ENCODE measurements at places on chromosomes 3 and 15.

GRCh38 chr3:130901463-130902204 is 7.8 kb downstream of the ATP2C1 start:
- DNase-seq = no peak

GRCh38 chr3:60142009-60142408 is 1092.2 kb upstream of the CFAP20DC start:
- no peak for DNase-seq

DNA sequence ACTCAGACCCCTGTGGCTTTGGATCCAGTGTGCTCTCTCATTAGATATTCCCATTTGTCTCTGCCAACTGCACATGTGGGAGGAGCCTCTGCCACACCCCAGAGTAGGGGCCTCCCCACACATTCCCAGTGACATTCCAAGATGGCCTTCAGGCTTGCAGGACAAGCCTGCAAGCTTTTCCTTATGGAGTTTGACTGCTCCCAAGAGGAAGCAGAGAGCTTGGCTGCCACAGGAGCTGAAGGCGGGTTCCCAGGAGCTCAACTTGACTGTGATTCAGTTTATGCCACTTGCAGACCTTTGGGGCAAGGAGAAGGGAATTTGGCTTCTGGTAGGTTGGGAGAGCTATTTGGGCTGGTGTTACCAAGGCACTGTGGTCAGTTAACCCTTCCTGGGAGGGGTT is 22.5 kb upstream of the EPHB1 start:
- no peak for DNase-seq

DNA sequence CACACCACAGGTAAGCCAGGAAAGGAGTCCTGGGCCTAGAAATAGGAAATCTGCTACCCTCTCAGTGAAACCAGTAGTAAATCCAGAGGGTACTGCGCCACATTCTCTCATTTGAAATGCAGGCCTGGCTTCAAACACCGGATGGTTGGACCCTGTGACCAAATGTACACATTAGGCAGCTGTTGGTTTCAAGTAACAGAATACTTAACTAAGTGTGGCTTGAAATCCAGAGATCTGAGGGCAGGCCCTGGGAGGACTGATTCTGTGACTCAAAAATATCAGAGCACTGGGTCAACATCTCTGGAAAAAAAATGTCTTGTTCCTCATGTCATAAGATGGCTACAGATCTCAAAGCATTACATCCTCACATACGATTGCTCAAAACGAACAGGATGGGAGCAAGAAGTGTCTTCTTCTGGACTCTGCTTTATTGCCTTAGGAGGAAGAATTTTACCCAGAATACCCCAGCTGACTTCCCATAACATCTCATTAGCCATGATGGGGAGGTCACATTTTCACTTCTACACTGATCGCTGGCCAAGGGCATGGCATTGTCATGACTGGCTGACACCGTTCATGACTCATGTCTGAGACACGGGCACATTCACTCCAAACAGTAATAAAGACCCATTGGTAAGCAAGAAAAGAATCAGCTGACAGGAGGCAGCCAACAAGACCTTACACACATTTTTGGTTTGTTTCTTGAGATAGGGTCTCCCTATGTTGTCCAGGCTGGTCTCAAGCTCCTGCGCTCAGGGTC is 166.0 kb downstream of the ARRDC4 start:
- DNase-seq = no peak

DNA sequence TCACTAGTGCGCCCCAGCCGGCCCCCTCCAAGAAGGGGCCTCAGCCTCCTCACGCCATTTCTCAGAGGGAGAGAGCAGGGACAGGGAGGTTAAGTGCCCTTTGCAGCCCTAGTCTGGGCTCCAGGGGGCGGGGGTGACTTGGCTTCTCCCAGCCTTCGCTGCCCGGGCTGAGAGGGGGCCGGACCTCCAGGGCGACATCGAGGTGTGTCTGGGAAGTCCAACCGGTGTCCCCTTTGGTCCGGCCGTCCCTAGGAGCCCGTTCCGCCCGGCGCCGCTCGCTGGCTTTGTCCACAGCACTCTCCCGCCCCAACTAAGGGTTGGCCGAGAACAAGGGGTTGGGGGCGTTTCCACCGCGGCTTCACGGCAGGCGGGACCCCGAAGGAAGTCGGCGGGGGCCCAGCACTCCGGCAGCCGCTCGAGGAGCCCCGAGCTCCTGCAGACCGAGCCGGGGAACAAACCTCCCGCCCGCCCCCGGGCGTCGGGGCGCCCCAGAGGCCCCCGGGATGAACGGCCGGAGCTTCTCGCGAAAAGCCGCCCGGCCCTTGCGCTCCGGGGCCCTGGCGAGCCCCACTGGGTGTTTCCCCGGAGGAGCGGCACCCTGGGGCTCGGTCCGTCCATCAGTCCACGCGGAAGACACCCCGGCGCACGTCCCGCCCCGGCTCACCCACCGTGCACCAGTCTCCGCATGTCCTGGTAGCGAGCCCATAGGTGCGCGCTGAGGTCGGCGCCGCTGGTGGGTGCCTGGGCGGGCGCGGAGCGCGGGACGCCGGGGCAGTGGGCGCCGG is 627 bp downstream of the NT5DC2 start:
- peak; percentile 35 for DNase-seq

GRCh38 chr15:96606617-96607016 is 276.1 kb downstream of the NR2F2 start:
- DNase-seq = no peak

DNA sequence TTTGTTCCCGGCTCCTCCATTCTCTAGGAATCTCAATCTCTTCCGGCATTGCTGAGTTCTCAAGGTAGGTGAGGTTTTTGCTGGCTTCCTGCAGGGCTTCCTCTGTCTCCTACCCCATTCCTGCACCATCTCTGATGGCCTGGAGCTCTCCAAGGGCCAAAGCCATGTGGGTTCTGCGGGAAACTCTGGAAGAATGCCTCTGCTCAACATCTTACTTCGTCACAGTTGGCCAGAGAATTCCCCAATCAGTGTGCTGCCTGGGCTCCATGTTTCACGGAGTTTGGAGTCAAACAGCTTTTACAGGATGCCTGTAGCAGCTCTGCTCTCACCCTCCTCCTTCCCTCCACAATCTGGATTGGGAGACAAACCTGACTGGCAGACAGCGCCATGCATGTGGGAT is 253.9 kb upstream of the HES1 start:
- no peak for DNase-seq

- DNase-seq = no peak
Measured at GRCh38 chr3:76096036-76096435, 310.7 kb upstream of the ZNF717 start.

DNA sequence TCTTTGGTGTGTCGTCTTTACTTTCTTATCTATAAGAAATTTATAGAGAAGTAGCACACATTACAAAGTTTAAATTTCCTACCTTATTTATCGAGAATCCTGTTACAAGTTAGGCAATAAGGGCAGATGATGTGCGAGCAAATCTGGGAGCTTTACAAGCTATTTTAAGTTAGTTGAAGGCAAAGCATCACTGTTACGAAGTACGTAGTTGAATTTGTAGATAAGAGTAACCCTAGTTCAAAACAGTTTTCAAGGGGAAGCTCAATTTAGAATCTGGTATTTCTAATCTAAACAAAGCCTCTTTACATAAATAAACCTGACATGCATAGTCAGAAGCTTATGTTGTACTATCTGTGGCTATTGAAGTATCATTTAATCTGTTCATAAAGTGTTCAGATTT is 8.4 kb downstream of the KBTBD8 start:
- no peak for DNase-seq

DNA sequence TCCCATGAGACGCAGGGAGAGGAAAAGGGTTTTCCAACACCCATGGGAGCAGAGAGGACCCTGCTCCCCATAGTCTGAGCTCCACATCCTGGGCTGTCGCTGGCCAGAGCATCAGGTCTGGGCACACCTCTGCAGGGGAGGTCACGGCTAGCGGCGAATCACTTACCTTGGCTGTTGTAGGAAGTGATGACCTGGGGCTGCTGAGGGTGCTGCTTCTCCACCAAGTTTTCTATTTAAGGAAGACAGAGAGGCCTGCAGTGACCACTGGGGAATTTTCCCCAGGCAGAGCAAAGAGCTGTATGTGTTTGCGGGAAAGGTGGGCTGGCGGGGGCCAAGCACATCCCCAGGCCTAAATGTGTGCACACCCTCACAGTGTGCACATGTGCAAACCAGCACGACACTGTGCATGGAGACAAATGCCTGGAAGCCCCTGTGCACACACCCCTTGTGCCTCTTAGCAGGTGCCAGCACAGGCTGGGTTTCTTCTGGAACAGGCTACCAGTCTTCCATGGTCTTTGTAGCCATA is 7.6 kb downstream of the KY start:
- DNase-seq = no peak
